ENCODE measurements at places on chromosomes 11 and 22.

DNA sequence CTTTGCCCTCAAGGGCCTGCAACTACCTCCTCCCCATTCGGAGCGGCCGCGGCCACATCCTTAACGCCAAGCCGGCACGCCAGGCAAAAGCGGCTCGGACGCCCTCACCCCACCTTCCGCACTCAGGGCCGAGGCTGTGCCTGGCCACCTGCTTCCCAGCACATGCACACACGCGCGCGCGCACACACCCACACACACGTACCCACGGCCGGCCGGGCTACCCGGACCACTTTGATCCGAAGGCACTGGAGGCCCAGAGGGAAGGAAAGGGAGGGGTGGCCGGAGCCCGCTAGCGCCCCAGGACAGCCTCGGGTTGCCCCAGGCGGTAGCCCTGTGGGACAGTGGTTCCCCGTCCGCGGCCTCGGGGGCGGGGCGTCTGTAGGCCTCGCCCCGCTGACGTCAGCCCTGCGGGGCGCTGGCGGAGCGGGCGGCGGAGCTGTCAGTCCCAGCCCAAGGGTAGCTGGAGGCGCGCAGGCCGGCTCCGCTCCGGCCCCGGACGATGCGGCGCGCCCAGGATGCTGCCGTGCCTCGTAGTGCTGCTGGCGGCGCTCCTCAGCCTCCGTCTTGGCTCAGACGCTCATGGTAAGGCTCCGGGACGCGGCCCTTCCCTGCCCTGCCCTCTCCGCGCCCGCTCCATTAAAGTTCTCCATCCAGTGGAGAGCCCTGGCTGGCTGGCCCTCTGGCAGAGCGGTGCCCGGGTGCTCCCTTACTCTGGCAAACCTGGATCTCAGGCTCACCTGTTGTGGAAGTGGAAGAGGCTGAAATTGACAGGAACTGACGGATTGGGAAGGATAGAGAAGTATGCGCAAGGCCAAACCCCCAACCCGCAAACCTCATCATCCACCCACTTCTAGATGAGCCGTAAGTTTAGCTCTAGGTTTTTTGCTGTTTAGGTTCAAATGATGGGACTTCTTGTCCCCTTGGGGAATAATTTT lies at the start of gene IL10RA:
Gene IL10RA (plus strand): TSS at position 442 of the 935 bp plus-strand sequence. CDS start 74 bp downstream, at position 516.
- peak; percentile 68 for DNase-seq

- DNase-seq = no peak
Observed at GRCh38 chr11:1928470-1928890, 9.0 kb downstream of the TNNT3 start.

DNA sequence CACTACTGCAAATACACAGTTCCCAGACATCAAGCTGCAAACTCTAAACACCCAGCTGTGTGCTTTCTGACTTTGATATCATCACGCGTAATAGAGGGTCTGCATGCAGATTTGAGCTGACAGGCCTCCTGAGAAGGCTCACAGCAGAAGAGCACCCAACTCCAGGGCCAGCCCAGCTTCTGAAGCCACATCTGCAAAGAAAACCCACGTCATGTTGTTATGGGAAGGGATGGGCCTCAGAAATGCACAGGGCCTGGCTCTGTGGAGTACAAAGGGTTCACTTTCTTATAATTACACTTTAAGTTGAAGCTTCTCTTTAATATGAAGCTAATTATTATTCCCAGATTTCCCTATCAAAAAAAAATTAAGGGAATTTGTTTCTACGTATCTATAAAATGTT lies 927.9 kb downstream of the NTM start:
- DNase-seq = no peak

DNA sequence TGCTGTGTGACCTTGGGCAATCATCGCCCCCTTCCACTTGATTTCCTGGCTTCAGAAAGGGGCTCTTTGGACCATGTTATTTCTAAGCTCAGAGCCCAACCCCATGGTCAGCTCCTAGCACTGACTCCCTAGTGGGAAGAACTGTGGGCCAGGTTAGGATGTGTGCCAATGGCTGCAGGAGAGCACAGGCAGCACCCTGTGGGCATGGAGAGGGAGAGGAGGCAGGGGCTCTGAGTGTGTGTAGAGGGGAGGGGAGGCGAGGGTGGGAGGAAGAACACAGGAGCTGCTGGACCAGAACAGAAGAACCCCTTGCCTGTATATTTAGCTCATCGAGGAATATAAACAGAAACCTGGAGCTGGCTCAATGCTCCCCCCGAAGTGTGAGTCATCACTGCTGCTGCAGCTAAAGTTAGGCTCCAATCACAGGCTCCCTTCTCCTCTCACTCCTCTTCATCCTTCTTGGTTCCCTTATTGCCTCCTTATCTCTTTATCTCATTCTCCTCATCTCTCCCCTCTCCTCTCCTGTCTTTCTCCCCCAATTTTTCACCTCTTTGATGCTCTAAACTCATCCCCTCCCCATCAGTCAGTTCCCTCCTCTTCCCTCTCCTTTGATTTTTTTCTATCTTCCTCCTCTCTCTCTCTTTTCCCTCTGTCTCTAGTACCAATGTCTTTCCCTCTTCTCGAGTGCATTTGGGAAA lies 14.5 kb upstream of the RPS19BP1 start:
- no peak for DNase-seq

GRCh38 chr11:94127638-94128037 lies 1.0 kb upstream of the PANX1 start:
- no peak for DNase-seq

DNA sequence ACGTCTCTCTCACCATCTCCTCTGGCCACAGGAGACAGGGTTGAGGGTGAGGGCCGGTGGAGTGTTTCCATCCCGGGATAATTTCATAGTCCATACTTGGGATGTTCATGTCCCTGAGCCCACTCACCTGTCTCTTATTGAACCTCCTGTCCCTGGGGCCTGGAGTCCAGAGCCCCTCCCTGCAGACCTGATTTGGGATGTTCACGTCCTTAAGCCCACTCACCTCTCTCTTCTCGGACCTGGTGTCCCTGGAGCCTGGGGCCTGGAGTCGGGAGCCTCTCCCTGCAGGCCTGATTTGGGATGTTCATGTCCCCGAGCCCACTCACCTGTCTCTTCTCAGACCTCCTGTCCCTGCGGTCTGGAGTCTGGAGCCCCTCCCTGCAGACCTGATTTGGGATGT lies 868.2 kb downstream of the BRD1 start:
- no peak for DNase-seq

DNA sequence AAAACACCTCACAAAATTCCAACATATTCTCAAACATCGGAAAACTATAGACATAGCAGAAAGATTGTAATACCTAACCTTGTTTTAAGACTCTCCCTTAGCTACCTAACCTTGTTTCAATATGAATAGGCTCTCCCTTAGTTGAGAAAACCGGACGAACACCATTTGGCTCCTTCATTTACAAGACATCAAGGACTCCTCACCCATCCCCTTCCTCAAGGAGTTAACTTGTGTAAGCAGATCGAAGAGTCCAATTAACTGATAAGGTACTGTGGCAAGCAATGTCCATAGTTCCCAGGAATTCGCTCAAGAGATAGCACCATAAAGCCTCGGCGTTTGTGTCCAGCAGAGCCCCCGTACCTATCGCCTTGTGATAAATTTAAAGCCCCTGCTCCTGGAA lies 4.6 kb upstream of the ACRV1 start:
- no peak for DNase-seq

- DNase-seq = no peak
Observed at GRCh38 chr11:126061707-126062678, 673 bp downstream of the CDON start.

DNA sequence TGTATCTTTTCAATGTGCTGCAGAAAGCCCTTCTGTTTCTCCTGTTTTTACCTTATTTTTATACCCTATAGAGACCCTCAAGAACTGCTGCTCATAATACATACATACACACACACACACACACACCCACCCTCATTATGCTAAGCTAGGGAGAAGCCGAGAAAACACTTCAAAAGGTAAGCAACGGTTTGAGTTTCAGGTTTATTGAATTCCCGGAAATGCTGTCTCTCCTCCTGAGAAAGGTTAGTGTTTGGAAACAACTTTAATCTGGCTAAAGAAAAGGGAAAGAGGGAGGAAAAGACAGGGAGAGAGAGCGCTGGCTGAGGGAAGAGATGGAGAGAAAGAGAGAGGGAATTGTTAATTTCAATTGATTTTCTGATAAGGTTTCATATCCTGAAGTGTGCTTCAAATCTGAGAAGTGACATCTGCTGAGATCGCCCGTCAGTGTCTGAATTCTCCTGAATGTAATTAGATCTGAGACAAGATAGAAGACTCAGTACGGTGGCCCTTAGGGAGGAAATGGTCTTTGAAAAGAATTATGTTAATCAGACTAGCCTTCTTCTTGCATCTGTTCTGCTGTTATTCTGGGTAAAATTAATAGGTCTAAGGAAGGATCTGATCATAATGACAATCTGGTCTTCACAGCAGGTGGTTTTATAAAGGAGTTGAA lies 169.1 kb downstream of the NXPE2 start:
- DNase-seq = no peak

- no peak for DNase-seq
Observed at GRCh38 chr11:123137431-123138224, 57.4 kb downstream of the CLMP start.

DNA sequence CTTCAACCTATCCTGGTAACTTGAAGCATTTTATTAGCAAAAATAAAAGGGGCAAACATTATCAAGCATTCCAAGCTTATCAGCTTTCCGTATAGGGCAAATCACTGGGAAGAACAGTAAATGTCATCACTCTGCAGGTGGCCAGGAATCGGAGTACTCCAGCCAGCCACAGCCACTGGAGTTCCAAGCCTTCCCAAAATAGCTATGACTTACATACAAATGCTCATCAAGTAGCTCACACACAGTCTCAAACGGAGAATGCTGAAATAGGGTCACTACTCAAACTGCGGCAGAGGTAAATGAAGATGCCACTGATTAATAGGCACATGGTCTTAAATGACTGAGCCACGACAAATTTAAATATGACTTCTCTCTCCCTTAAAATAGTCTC lies 2.1 kb downstream of the USP28 start:
- no peak for DNase-seq

- DNase-seq = no peak
Observed at GRCh38 chr11:85809191-85809590, 1.8 kb downstream of the SYTL2 start.

- no peak for DNase-seq
Observed at GRCh38 chr11:74100735-74101134, 70.1 kb downstream of the C2CD3 start.

DNA sequence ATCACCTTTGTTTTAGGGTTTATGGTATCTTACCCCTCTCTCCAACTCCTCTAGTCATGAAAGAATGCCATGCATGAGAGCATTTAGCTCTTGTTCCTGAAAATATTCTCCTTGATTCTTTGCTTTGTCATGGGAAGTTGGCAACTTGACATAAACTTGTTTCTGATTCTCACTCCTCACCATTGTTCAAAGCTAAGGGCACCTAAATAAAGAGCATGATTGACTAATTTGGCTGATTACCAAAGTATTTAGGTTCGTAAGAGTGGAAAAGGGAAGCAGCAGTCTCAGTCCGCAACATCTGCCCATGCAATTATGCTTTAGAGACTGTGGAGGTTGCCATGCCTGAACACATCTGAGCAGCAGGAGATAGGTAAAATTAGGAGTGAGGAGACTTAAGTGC lies 26.4 kb downstream of the OR52K1 start:
- no peak for DNase-seq

- DNase-seq = no peak
Observed at GRCh38 chr11:66142370-66143263, 72.5 kb downstream of the PACS1 start.

- no peak for DNase-seq
Observed at GRCh38 chr11:120798854-120799253, 225.0 kb upstream of the TBCEL start.

DNA sequence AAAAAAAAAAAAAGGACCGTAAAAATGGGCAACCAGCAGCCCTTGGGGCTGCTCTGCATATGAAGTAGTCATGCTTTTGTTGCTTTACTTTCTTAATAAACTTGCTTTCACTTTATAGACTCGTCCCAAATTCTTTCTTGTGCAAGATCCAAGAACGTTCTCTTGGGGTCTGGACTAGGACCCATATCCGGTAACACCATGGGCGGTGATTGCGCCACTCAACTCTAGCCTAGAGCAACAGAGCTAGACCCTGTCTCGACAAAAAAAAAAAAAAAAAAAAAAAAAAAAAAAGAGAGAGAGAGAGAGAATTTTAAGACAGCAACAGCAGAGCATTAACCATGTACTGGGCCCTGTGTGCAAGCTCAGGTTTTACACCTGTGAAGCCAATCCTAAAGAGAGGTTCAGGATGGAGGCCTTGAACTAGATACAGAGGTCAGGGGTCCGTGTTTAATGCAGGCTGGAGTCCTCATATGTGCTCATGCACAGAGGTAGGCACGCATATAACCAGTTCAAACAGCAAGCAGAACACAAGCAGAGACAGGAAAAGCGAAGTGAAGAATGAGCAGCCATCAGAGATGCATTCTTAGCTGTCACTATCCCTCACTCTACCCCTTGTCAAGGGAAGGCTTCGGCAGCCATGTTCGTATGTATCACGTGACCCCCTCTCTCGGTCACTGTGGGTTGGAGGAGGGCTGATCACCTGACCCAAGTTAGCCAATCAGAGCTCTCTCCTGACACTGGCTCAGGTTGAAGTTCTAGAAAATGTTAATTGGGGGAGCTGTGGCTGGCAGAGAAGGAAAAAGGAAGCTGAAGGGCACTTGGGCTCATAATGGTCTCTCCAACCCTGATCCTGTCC lies 16.7 kb upstream of the SYT12 start:
- no peak for DNase-seq

DNA sequence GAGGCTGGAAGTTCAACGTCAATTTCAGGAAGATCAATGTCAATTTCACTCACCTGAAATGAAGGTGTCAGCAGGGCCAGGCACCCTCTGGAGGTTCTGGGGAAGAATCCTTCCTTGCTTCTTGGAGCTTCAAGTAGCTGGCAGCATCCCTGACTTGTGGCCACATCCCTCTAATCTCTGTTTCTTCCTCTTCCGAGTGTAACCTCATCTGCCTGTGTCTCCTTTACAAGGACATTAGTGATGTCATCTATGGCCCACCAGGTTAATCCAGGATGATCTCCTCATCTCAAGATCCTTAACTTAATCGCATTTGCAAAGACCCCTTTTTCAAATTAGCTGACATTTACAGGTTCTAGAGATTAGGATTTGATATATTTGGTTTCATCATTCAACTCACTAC lies 240.8 kb upstream of the MTNR1B start:
- no peak for DNase-seq

DNA sequence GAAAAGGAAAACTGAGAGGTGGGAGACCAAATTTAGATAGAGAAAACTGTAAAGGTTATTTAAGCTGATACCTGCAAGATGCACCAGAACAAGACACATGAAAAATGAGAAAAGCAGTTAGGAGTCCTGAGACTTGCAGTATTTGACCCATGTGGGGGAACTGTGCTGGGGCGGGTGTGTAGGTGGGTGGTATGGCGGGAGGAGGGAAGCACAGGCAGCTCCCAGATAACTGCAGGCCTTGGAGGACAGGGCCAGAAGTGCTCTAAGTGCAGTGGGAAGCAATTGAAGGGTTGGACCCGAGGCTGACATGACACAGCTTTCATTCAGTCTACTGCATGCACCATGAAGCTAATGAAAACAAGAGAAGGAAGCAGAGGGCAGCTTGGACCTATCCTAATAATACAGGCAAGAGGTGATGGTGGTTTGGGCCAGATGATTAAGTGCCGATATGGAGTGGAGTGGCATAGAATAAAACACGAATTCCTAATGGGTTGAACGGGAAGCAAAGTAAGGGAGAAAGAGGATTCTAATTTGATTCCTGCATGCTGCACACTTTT lies 48.0 kb upstream of the ANO3 start:
- DNase-seq = no peak

Data from T-helper 22 cell (primary cell).